ENCODE measurements at places on chromosomes 6 and 20. TPM values are rescaled to one million over a fixed set of nuclear protein-coding genes. Genes with fewer than 3 reads are reported as not detected.

GRCh38 chr6:41428336-41428995, 93.1 kb downstream of the NCR2 start:
- ATAC-seq: no peak

- no peak for ATAC-seq
Measured at GRCh38 chr20:38726804-38727606, 2.7 kb downstream of the SLC32A1 start.

GRCh38 chr20:58965270-58966064, 15.6 kb upstream of the NELFCD start:
- no peak for ATAC-seq

DNA sequence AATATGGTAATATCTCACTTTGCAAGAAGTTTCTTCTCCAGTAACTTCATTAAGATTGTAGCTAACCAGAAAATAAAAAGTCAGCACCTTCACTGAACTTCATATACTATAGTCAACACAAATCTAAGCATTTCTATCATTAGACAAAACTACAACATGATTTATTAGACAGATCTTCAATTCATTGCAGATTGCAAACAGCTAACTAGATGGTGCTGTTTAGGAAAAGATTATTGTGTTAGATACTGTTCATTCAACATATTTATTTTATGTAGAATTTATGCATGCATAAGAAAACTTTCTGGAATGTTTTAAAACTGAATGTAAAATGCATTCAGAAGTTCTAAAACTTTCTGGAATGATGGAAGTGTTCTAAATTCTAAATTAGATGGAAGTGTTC, 442.1 kb downstream of the HTR1B start:
- ATAC-seq: no peak

- peak; percentile 81 for ATAC-seq
Measured at GRCh38 chr6:20173833-20174792, 38.2 kb downstream of the MBOAT1 start.

- no peak for ATAC-seq
Measured at GRCh38 chr6:72835749-72836148, 213.9 kb downstream of the KCNQ5 start.

DNA sequence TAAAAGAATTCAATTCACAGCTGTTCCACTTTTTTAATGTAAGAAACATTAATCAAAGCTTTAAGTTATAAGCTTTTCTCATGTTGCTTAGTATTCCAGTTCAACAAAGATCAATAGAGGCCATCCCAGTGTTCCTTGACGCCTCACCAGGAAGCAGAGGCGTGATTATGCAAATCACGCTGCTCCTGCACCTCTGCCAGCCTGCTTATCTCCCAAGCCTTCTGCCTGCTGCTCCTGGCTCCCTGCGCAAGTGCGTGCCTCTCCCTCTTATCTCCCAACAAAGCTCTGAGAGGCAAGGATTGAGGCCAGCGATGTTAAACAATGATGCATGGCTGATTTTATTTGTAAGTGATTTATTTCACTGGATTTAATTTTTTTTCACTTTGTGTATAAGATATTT, 42.8 kb downstream of the INSM1 start:
- no peak for ATAC-seq

GRCh38 chr6:160991406-160992060, at the start of gene MAP3K4:
MAP3K4 (plus strand) TSS chr6:160991769; CDS start chr6:160991932, 163 bp downstream.
- peak; percentile 80 for ATAC-seq

DNA sequence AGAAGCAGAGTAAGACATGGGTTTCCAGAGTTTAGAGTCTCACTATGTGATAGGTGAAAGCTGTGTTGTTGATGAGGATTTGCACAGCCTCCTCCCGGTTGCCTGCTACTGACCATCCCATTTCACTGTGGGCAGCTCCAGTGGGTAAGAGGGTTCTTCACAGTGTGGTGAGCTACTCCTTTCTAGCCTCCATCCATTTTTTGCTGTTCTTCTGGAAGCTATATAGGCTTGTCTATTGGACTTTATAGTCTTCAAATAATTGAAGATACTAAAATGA, 13.4 kb downstream of the UST start:
- no peak for ATAC-seq

- ATAC-seq: peak; percentile 86
Measured at GRCh38 chr20:41003143-41003935, 25.3 kb upstream of the TOP1 start.

DNA sequence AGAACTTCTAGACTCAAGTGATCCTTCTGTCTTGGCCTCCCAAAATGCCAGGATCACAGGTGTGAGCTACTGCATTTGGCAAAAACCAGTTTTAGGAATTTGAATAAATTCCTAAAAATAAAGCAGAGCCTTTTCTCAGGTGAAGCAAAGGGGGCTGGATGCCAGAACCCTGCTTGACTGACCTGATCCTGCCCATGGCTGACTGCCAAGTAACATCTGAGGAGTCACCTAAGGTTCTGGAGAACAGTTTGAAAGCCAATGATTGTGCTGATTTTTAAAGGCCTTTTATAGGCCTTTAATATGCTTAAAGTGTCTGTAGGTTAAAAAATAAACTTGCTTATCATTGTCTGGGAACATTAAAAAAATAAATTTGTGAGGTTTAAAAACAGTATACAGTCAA, 14.1 kb upstream of the ZSCAN12 start:
- ATAC-seq: no peak

DNA sequence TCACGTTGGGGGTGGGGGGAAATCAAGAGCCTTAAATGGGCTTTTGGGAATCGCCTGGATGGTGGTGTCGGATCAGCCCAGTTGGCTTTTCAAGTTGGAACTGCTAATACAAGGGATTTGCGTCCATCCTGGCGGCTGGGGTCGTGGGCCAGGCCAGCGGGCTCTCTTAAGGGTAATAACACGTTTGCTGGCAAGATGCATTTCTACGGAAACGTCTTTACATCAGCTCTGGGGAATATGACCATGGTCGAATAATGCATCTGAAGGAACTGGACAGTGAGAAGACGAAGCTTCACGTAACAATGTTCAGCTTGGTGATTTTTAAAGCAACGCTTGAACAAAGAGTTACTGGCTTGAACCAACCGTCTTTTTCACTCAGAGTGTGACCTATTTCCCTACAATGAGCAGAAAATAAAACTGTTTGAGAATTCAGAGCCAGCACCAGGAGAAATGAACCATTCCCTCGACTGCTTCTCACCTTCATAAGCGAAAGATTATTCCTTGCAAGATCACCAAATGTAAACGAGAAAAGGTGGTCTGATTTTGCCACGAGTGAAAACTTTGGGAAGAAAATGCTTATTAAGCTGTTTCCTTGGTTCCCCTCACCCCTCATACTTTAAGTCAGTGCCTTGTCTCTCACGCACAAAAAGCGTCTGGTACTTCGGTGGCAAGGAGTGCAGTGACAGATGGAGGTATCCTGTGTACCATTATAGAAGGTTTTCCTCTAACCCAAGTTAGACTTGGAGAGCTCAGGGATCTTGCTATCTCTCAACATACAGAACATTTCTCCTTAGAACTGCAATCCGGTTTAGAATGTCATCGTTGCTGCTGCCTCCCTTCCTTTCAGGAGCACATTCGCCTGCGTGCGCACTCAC, 1.4 kb upstream of the MARCKS start:
- no peak for ATAC-seq

DNA sequence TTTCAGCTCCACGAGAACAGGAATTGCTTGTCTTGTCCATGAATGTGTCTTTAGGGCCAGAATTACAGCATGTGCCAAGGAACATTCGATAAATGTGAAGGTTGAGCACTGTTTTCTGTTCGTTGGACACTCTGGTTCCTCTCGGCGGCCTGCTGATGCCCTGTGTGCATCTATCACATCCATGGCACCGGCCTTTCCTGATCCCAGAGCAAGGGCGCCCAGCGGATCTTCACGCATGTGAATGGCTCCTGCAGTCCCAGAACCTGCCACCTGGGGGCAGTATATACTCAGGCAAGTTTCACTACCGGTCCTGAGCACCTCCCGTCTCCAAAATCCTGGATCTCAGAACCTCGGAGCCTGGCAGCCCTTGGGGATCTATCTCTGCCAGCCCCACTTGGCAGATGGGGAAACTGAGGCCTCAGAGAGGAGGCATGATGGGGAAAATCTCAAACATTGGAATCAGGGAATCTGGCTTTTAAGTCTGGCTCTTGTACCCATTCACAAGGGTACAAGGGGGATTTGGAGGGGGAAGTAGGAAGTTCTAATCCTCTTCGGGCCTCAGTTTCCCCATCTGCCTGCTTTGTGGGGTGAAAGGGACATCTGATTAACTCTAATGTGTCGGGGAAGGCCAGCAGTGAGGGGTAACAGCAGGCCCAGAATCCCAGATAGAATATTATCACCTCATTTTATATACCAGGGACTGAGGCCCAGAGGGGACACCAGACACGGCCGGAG, 4.3 kb upstream of the CEBPB start:
- peak; percentile 60 for ATAC-seq

DNA sequence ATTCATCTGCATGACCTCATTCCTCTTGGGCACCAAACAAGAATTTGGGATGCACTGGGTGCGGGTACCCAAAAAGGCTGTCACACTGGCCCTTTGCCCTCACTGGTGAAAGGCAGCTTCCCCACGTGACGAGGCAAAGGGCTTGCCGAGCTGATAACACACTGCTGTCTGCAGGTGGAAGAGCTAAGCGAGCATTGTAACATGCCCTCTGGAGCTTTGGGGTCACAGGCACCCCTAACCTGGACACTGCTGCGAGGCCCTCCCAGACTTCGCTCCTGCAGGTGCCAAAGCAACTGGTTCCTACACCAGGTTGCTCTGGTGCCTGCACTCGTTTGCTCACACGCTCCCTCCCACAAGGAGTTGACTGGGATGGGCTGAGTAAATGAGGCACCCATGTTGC, 1595.7 kb downstream of the HACE1 start:
- ATAC-seq: no peak

DNA sequence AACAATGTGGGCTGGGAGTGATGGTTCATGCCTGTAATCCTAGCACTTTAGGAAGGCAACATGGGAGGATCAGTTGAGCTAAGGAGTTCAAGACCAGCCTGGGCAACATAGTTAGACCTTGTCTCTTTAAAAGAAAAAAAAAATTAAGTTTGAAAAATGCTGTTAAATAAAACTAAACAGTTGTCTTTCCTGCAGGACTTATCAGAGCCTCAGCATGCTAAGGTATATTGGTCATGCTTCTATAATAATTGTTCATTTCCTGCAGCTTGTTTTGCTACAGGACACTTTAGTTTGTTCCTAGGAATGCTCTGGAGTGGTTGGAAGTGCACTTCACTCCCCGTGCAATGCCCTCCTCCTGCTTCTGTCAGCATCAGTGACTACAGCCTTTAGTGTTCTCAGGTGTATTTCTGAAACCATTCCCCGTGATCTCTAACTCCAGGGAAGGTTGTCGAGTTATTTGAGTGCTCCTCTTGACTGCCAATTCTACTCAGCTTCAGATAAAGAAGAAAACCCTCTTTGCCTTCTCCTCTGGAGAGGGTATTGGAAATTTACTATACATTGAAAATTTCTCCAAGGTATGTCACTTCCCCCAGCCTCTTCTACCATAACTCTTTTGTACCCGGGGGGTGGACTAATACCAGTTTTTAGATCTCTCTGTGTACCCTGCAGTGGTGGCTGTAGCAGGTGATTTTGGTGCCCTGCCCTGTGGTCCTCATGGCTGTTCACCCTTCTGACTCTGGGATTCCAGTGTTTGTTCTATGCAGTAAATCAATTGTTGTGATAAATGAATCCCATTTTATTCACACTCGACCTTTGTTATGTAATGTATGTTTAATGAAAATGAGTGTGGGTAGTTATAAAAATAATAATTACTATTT, 33.8 kb downstream of the NHLRC1 start:
- ATAC-seq: no peak

DNA sequence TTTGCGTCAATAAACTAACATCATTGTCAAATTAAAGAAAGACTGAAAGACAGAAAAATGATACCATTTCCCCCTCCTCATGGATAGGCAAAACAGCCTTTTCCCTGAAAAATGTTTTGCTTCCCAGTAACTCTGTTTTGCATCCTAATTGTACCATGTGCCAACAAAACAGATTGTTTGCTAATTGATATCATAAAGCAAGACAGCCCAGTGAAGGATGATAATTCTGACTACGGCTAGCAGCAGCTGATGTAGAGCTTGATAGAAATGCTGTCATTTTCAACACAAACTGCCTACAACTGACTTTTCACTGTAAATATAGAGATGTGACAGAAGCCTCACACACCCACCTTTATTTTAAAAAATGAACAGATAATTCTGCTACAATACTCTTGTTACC, 1061.6 kb downstream of the HACE1 start:
- ATAC-seq: no peak

DNA sequence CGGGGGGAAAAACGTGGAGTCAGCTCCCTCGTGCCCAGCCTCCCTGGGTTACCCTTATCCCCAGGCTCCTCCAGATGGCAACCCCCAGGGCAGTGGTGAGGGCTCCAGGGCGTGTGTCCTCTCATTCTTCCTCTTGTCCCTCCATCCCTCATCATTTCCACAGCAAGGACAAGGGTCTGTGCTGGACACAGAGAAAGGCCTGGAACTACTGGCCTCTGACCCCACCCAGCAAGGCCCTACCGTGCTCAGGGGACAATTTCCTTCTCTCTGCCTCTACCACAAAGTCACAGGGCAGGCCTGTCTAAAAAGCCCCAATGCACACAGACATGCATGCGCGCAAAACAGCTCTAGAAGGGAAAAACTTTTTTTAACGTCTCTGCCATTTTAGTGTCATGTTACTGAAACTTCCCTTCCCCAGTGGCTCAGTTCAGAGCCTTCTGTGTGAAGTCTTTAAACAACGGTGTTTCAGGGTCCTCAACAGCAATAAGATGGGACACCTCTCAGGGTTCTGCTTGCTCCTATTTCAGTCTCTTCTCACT, 1.1 kb upstream of the SLC35B2 start:
- no peak for ATAC-seq

NOTCH4 gene
- 2.7 TPM for total RNA-seq

SLC17A2 gene
- not detected for total RNA-seq

SLC25A27 gene
- total RNA-seq: 3.4 TPM

JAG1 gene
- total RNA-seq: 118 TPM

HCRTR2 gene
- total RNA-seq: not detected

AGER gene
- total RNA-seq: 2.7 TPM

MUC22 gene
- 0.88 TPM for total RNA-seq

C2 gene
- total RNA-seq: 2.9 TPM
